NB4 (cell line): ENCODE measurements at places on chromosomes 2 and 18.

DNA sequence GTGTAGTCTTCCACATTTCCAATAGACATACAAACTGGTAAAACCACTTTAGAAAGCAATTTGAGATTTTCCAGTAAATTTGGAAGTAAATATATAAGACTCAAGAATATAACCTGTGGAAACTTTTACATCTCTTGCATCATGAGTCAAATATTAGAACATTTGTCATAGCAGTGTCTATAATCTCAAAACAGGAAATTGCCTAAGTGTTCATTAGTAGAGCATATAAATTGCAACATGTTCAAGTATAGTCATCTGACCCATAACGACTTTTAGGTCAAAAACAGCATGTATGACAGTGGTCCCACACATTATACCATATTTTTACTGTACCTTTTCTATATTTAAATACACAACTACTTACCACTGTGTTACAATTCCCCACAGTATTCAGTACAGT is 555.9 kb upstream of the VRK2 start:
- DNase-seq = peak; percentile 48

DNA sequence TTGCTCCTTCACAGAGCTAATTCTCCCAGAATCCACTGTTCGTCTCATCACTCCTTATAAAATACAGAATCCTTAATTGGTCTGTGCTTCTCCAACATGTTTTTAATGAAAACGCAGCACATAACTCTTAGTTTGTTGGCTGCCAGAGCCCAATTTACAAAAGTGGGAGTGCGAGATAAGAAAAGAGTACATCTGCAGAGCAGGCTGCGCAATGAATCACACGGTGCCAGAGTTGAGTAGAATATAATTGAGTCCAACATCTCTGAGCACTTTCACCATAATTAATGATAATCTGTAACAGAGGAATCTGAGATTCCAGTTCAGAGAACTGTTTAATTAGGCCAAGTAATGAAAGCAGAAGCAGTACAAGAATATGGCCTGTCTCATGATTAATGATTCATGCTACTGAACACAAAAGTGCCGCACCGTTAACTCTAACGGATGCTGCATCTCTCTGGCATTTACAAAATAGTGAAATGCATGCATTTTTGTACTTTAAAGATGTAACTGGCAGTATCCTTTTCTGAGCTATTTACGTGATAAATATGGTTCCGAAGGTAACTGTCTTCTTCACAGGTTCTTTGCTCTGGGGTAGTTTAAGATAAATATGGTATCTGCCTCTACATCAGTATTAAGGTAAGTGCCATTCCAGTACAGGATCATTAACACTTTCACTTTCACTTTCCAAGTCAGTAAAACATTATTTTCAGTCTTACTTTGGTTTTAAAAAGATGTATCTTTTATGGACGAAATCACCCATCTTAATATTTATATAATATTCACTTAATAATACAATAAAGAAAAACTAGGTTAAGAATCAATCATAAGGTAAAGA is 785.6 kb downstream of the NR4A2 start:
- DNase-seq = no peak

- DNase-seq = no peak
Observed at GRCh38 chr2:100767224-100767653, 52.7 kb upstream of the NPAS2 start.

- DNase-seq = no peak
Observed at GRCh38 chr2:67159929-67160328, 237.2 kb upstream of the ETAA1 start.

- DNase-seq = no peak
Observed at GRCh38 chr2:208711598-208711997, 305.0 kb downstream of the PTH2R start.

DNA sequence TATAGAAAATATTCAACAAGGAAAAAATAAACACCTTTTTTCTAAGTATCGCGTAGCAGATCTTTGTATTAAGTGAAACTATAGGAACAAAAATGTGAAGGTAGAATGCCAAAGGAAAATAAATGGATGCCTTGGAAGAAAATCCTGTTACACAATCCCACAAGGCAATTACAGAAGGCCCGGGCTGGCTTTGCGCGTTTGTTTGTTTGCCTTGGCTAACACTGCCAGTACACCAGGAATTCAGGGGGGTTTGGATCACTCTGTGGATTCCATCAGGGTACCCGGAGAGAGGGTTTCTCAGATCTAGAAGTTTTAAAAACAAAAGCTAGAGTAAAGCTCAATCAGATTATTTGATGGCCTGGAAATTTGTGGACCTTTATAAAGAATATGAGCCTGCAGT is 478.3 kb downstream of the FBXO15 start:
- no peak for DNase-seq

DNA sequence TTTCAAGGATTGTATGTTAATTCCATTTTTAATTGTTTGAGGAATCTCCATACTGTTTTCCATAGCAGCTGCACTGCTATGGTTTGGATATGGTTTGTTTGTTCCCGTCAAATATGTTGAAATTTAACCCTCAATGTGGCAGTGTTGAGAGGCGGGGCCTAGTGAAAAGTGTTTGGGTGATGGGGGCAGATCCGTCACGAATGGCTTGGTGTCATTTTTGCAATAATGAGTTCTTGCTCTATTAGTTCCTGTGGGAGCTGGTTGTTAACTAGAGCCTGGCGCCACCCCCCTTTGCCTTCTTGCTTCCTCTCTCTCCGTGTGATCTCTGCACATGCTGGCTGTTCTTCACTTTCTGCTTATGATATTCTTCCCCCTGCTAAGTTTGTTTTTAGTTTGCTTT is 71.4 kb upstream of the LDLRAD4 start:
- DNase-seq = peak; percentile 93

DNA sequence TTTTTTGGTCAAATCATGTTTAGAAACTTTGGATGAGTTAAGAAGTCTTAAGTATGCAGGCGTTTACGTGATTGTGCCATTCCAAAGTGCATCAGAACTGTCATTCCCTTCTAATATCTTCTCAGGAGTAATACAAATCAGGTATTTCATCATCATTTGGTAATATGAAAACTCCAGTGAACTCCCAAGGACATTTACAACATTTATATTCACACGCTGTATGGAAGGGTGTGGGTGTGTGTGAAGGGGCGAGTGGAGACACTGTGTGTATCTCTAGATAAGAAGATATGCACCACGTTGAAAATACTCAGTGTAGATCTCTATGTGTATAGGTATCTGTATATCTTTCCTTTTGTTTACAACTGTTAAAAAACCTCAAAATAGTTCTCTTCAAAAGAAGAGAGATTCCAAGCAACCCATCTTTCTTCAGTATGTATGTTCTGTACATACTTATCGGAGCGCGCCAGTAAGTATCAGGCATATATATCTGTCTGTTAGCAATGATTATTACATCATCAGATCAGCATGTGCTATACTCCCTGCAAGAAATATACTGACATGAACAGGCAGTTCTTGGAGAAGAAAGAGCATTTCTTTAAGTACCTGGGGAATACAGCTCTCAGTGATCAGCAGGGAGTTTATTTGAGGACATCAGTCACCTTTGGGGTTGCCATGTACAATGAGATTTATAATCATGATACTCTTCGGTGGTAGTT is 29.3 kb downstream of the COX7A2L start:
- no peak for DNase-seq

- no peak for DNase-seq
Observed at GRCh38 chr2:126704434-126705160, 48.6 kb downstream of the GYPC start.

- no peak for DNase-seq
Observed at GRCh38 chr2:4020649-4021048, 317.3 kb downstream of the DCDC2C start.

DNA sequence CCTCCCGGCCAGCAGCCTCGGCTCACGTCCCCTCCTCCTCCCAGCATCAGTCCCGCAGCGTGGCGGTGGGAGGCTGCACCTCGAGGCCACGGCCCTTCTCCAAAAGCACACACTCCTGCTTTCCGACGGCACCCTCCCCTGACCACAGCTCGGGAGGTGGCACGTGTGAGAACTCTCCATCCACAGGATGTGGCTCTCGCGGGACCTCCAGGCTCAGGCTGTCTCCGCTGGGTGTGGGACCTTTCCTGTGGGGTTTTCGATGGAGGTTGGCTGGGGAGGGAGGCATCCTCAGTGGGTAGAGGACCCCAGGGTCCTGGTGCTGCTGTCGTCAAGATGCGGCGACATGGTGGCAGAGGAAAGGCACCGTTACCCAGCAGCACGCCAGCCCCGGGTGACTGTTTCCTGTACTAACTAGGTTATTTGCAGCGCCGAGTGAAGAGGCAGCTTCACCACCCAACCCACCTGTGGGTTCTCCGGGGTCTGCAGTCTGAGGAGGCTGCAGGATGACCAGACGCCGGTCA is 42.8 kb upstream of the KCNG2 start:
- DNase-seq = no peak

DNA sequence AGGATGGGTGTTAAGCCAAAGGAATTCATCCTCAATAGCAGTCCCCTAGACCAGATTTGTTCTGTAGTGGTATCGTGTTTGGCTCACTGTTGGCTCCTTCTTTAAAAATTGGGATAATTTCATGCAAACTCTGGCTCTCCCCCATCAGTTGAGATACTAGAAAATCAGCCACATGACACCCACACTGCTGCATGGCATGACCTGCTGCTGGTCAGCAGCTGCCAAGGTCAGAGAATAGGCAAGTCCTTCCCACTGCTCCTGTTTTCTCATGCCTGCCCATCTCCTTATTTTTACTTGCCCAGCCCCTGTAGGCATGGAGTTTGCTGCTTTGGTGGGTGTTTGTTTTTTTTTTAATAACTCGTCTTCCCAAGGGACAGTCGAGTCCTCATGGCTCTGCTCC is 1.0 kb upstream of the SNRNP200 start:
- DNase-seq = peak; percentile 35

- no peak for DNase-seq
Observed at GRCh38 chr18:50654658-50655550, 95.0 kb downstream of the MAPK4 start.
